ENCODE measurements at places on chromosomes 2 and 18. TPM values are rescaled to one million over a fixed set of nuclear protein-coding genes. Genes with fewer than 3 reads are reported as not detected.

The CIB4 gene
- total RNA-seq = not detected

The TMEM17 gene
- total RNA-seq = 0.90 TPM

The RGPD3 gene
- 0.31 TPM for total RNA-seq

The HOXD8 gene
- total RNA-seq = not detected

The GKN1 gene
- not detected for total RNA-seq

DNA sequence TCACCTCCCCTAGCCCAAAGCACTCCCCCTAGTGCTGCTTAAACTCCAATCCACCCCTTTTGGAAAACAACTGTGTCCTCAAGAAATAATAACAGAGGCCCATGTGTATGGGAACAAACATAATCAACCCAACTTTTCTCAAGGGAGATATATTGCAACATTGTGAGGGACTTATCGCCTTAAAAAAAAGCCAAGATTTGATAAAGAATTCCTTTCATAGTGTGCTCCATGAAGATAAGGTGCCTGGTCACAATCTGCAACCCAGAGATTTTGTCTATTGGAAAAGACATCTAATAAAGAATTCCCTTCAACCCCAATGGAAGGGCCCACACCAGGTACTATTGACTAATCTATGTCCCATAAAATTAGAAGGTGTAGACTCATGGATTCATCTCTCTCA, 4.5 kb upstream of the RBFA start:
- no peak for DNase-seq

DNA sequence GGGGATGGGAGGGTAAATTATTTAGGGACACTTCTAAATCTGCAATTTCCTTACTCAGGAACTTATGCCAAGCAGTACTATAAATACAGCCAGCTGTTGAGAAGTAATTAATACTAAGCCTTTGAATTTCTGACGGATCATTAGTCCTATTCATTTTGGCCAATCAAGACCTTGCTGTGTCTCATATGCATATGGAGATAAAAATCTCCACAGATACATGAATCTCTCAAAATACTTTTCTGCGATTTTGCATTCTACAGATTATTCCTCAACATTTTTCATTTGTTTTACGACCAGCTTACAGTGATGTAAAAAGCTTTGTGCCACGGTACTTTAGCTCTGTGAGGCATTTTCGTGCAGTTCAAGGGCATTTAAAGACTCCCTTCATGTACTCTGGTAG, 16.7 kb downstream of the LANCL1 start:
- DNase-seq = no peak

DNA sequence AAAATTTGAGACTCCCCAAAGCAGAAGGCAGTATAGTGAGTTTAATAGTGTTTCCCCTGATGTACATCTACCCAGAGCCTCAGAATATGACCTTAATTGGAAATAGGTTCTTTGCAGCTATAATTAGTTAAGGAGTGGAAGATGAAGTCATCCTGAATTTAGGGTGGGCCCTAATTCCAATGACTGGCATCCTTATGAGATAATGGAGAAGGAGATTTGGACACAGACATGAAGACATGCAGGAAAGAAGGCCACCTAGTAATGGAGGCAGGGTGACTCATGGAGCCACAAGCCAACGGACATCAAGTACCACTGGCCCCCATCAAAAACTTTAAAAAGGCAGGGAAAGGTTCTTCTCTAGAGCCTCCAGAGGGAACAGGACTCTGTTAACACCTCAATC, 308.9 kb downstream of the TXNL1 start:
- no peak for DNase-seq

- DNase-seq = no peak
Measured at GRCh38 chr2:23918837-23919489, 8.0 kb downstream of the ATAD2B start.

DNA sequence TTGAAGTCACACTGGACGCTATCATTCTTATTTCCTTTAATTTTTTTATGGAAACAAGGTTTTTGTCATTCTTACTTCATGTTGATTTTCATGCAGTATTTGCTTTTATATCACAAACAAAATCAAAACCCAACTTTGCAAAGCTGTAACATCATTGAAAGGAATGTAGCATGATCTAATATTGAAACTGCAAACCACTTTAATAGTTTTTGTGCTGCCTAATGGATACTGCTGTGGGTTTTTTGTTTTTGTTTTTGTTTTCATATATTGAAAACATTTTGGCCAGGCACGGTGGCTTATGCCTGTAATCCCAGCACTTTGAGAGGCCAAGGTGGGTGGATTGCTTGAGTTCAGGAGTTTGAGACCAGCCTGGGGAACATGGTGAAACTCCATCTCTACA, 81.6 kb downstream of the MAP2 start:
- DNase-seq = no peak

DNA sequence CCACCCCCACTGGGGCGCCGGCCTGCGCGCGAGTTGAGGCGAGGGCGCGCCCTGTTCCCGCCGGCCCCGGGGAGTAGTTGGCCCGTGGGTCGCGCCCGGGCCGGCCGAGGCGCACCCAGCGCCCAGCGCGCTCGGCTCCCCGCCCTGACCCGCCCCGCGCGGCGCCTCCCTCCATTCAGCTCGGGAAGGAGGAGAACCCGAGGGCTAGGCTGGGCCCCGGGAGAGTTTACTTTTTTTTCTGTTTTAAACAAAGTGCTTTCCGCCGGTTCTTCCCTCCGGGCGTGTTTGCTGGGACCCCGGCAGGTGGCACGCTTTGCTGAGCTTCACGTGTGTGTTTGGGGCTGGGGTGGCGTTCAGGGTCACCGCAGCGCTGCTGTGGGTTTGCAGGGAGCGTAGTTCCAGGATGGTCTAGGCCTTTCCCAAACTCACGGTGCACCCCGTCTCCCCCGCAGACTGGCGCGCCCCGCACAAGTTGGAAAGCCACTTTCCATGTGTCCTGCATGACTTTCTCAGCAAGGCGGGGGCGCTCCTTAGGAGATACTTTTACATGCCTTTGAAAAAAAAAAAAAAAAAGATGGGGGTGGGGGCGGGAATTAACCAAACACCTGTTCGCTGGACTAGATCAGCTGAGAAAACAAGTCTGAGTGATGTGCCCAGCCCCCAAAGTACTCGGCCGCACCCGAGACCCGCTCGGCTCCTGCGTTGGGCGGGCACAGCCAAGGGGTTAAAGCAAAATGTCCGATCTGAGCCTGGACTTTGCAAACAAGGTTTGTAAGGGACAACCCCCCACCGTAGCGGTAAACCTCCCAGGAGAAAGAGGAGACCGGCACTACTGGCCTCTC, 825 bp downstream of the ITGA6 start:
- DNase-seq = peak; percentile 71

DNA sequence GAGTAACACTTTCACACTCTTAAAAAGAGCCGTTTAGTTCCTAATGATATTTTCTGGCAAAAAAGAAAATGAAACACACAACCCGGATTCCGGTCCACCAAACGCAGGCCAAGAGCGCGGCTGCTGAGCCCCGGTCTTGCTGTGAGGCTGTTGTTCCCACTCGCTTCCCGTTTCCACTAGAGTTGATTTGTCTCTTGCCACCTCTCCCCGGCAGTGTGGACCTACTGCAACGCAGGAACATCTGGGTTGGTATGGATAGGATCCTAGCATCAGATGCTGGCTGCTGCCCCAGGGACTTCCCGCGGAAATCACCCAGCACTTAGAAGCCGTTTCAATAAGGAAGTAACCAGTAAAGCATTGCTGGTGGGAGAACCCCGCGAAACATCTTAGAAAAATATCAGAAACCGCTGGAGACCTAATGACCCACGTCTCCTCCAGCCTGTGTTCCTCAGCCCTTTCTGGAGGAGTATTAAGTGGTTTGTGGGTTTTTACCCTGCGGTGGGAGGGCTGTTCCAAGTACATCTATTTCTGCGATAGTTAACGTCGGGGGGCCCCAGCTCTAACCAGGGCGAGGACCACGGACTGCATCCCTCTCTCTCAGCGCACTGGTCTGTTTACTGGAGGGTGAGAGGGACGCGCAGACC, 939 bp downstream of the DOCK10 start:
- DNase-seq = peak; percentile 56

- DNase-seq = no peak
Measured at GRCh38 chr2:230759481-230760167, 47.0 kb downstream of the CAB39 start.

GRCh38 chr18:62617793-62618591, 95.2 kb downstream of the ZCCHC2 start:
- no peak for DNase-seq

DNA sequence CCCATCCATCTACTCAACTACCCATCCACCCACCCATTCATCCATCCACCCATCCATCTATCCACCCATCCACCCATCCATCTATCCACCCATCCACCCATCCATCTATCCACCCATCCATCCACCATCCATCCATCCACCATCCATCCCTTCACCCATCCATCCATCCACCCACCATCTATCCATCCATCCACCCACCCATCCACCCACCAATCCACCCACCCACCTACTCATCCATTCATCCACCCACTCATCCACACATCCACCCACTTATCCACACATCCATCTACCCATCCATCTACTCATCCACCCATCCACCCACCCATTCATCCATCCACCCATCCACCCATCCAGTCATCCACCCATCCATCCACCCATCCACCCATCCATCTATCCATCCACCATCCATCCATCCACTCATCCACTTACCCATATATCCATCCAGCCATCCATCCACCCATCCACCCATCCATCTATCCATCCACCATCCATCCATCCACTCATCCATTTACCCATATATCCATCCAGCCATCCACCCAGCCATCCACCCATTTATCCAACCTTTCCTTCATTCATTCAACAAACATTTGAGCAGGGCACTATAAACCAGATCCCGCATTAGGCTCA, 2.1 kb upstream of the NGEF start:
- no peak for DNase-seq

- DNase-seq = no peak
Measured at GRCh38 chr18:1994471-1994870, 576.8 kb downstream of the METTL4 start.

- DNase-seq = no peak
Measured at GRCh38 chr2:190507135-190507534, 27.4 kb downstream of the NEMP2 start.

- peak; percentile 10 for DNase-seq
Measured at GRCh38 chr2:2007551-2008501, 263.5 kb upstream of the PXDN start.

GRCh38 chr2:72803151-72803550, 22.7 kb downstream of the EXOC6B start:
- DNase-seq = no peak

DNA sequence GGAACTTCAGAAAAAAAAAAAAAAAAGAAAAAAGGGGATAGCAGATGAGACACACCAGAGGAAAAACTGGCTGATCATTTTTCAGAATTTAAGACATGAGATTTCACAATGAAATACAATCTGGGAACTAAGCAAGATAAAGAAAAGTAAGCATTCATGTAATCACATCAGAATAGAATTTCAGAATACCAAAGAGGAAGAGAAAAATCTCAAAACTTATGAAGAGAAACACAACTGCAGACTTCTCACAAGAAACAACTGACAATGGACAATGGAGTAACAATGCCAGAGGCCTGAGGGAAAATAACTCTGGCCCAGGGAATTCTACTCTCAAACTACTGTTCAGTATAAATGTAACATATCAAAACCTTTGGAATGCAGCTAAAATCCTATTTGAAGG, 13.2 kb upstream of the RRM2 start:
- DNase-seq = no peak

DNA sequence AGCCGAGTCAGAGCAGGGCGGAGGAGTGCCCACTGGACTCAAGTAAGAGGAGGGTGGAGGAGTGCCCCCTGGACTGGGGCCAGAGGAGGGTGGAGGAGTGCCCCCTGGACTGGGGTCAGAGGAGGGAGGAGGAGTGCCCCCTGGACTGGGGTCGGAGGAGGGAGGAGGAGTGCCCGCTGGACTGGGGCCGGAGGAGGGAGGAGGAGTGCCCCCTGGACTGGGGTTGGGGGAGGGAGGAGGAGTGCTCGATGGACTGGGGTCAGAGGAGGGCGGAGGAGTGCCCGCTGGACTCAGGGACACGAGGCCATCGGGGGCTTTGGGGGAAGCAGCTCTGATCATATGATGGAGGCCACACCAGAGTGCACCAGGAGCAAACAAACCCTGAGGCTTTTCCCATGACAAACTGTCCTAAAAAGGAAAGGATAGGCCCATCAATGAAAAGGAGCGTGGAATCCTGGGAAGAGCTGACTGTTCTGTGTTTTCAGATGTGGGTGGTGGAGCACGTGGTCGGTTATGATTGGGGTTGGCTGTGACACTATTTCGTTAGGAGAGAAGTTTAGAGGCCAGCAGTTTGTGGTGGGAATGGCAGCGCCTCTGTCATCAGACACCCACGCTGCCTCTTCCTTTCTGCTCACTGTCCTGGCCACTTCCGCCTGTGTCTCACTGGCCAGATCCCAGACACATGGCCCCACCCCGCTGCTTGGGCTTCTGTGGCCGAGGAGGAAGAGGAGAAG, 24.5 kb upstream of the HPCAL1 start:
- peak; percentile 69 for DNase-seq

- no peak for DNase-seq
Measured at GRCh38 chr2:191351298-191351697, 106.1 kb downstream of the MYO1B start.

- no peak for DNase-seq
Measured at GRCh38 chr2:68516051-68516955, 48.9 kb downstream of the APLF start.

DNA sequence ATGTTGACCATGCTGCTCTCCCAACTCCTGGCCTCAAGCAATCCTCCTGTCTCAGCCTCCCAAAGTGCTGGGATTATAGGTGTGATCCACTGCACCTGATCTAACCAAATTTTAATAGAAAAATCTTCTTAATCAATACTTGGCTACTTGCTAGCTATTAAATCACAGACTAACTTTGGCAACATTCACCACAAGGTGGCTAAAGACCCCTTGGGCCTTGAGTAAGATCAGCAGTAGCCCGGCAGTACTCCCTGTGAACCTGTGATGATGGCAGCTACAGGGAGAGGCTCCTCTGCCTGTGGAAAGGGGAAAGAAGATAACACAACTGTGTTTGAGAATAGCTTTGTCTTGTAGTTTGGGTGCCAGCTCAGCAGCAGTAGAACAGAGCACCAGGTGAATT, 102.9 kb downstream of the SLC39A10 start:
- no peak for DNase-seq

- peak; percentile 94 for DNase-seq
Measured at GRCh38 chr2:64730551-64731262, 77.0 kb upstream of the SERTAD2 start.

- no peak for DNase-seq
Measured at GRCh38 chr18:22032392-22032961, 136.9 kb upstream of the GATA6 start.

Measured in right lobe of liver (tissue), 6 donors.